ENCODE measurements at places on chromosomes 6 and 20.

- DNase-seq = no peak
Measured at GRCh38 chr6:3453413-3454272, 3.2 kb downstream of the SLC22A23 start.

DNA sequence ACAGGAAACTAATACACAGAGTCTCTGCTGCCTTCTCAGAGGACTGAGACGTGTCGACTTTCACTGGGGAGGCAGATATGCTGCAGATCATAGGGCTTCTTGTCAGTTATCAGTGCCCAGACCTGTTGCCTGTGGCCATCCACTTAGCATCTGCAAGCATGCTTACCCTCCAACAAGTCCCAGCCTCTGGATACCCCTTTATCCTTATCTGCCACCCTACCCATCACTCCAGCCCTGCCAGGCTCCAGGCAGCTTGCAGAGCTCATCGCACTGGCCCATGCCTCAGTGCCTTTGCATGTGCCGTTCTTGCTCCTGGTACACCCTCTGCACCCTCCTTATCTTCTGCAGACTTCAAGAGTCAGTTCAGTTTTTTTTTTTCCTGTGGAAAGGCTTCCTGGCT lies 119.2 kb downstream of the TOX2 start:
- DNase-seq = no peak

- DNase-seq = no peak
Measured at GRCh38 chr6:148037496-148037895, 305.1 kb upstream of the SASH1 start.

DNA sequence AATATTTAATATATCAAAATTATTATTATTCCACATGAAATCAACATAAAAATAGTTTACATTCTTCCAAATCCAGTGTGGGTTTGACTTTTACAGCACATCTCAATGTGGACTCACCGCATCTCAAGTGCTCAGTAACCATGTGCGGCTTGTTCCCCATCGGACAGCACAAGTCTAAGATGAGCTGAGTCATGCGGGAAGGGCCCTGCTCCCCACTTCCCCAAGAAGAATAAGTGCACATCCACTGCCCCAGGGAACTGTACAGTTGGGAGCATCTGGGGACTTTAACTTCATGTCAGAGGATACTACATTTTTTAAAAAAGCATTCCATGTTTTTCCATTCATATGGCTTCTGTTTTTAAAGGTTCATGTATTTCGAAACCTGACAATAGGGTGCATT lies 325.6 kb downstream of the BTBD3 start:
- DNase-seq = peak; percentile 36

GRCh38 chr6:141752677-141753076 lies 380.0 kb upstream of the GJE1 start:
- DNase-seq = no peak

- no peak for DNase-seq
Measured at GRCh38 chr6:38617856-38618255, 21.9 kb downstream of the BTBD9 start.

- DNase-seq = no peak
Measured at GRCh38 chr6:111382476-111383294, 100.3 kb downstream of the REV3L start.

DNA sequence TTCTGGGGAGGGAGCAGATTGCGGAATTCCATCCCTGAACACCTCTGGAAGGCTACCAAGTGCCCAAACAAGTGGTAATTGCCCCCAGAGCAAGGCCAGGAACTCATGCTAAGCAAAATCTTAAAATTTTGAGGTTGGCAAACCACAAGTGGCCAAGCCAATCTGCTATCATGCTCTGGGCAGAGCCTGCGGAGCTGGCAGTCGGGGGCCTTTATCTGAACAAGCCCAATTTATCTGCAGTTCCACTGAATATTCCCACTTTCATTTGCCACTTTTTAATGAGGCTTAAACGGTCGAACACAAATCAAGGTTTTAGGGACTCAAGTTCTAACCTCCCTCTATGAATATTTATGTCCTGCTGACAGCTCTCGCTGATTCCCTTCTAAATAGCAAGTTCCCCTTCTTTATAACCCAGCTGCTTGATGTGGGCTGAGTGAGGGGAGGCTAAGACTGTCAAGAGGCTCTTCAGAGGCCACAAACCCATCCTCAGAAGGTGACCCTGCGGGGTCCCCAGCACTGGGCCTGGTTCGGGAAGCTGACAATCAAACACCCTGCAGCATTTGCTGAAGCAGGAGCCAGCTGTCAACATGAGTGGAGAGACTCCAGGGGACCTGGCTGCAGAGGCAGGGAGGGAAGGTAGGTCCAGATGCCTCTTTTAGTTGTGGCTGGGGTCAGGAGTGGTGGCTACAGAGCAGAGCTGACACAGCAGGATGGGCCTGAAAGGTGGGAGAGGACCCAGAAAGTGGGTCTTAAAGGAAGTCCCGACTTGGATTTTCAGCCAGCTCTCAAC lies 11.9 kb downstream of the CCDC167 start:
- DNase-seq = no peak

- DNase-seq = peak; percentile 75
Measured at GRCh38 chr20:2872459-2873009, 747 bp upstream of the PTPRA start.
